Esophagus muscularis mucosa (tissue), 4 donors: ENCODE measurements at places on chromosomes 1 and 21. TPM values are rescaled to one million over a fixed set of nuclear protein-coding genes. Genes with fewer than 3 reads are reported as not detected.

GRCh38 chr1:182884872-182885271, 45.7 kb downstream of the DHX9 start:
- no peak for DNase-seq
- H3K27ac ChIP-seq: no peak overlapping the region
- no peak overlapping the region for H3K4me3 ChIP-seq
- peaks cover 10% of the 10 kb centered on the region for H3K4me1 ChIP-seq

DNA sequence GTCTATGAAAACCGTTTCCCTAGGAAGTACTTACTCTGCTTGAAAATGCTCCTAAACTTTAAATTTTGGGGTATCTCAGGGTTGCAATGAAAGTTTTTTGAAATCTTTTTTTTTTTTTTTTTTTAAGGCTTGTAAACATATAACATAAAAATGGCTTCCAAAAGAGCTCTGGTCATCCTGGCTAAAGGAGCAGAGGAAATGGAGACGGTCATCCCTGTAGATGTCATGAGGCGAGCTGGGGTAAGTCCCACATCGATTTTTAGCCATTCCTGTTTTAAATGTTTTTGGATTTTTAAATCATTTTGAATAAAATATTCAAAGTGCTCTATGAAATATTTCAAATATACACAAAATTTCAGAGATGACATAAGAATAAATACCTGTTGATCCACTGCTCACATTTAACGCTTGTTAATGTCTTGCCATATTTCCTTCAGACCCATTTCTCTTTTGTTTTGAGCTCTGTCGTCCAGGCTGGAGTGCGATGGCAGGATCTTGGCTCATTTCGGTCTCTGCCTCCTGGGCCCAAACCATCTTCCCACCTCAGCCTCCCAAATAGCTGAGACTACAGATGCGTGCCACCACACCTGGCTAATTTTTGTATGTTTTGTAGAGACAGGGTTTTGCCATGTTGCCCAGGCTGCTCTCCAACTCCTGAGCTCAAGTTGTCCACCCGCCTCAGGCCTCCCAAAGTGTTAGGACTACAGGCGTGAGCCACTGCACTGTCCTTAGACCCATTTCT, 1.3 kb downstream of the PARK7 start:
- DNase-seq: no peak

GRCh38 chr1:9105336-9105867, 23.5 kb downstream of the GPR157 start:
- H3K4me3 ChIP-seq: no peak overlapping the region
- H3K27me3 ChIP-seq: no peaks in the 10 kb centered on the region
- no peak overlapping the region for H3K27ac ChIP-seq
- peaks cover 8% of the 10 kb centered on the region for H3K36me3 ChIP-seq

DNA sequence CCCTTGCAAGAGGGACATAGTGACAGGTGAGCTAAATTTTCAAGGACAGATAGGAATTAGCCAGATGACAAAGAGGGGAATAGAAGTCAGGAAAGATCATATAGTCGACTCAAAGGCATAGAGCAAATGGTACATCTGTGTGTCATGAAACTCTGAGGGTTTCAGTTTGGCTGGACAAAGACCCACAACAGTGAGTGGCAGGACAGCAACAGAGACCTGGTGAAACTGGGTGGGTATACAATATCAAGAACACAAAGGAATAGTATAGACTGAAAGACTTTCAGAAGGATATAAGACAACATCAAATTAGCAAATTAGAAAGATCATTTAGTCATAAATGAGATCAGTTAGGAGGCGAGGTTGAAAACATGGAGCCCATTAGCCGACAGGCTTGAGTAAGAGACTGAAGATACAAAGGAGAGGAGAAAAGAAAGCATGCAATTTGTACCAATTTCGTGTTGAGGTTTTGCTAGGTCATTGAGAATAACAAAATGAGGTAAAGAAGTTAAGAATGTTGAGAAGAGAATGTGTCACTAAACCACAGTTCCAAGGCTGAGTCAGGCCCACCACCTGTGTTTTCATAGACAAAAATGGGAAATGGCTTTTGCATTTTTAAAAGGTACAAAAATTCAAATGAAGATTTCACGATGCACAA, 213.8 kb downstream of the HHIPL2 start:
- no peak overlapping the region for H3K4me3 ChIP-seq
- no peak for DNase-seq
- H3K27me3 ChIP-seq: no peaks in the 10 kb centered on the region

The LCE3D gene
- total RNA-seq: not detected

The KRTAP11-1 gene
- total RNA-seq: not detected

The TTC22 gene
- 0.06 TPM for total RNA-seq
